ENCODE measurements at places on chromosomes 16 and 17.

DNA sequence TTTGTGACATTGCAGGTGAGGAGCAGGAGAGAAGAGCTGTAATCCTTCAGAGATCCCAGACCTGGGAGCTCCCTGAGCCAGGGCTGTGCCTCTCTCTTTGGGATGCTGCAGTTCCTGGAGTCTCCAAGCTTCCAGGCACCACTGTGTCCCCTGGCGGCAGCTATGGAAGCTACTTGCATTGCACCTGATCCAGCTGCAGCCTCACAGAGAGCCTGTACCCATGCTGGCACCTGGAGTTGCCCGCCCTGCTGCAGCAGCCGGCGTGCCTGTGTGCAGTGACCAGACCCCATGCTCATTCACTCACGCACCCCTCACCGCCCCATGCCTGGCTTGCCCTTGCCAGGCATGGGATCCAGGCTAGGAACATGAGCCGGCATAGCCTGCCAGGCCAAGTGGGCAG, 51.8 kb upstream of the MED9 start:
- no peak for DNase-seq

- no peak for DNase-seq
Observed at GRCh38 chr16:21598701-21599121, 666 bp upstream of the METTL9 start.

DNA sequence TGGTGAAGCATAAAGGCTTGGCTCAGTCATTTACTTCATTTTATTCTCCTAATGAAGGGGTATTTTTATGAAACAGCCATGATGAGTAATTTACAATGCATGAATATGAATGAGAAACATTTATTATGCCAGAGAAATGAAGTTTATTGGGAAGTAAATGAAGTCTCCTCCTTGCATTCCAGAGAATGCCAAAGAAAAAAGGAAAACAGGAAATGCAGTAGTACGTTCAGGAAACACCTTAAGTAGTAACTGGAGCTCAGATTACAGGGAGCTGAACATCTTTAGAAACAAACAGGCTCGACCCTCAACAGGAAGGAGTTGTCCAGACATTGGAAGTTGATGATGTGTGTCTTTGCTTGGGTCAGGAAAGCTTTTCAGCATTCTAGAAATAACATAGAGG, 4.6 kb downstream of the KRT34 start:
- no peak for DNase-seq

GRCh38 chr17:82031885-82032627, 578 bp downstream of the RAC3 start:
- no peak for DNase-seq

DNA sequence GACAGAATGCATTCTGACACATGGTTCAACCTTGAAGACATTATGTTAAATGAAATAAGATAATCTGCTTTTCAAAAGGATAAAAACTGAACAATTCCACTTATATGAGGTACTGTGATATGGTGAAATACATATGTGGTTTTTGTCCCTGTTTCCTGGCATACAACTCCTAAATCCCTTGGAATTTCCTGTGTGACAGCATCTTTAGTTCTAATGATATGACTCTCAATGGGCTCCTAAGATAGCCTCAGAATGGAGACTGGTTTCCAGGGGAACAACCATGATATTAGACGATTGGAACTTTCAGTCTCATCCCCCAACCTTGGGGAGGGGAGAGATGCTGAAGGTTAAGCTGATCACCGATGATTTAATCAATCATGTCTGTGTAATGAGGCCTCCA, 37.7 kb upstream of the PHLPP2 start:
- no peak for DNase-seq

GRCh38 chr17:40307001-40307730, 1.8 kb upstream of the RARA start:
- peak; percentile 13 for DNase-seq

DNA sequence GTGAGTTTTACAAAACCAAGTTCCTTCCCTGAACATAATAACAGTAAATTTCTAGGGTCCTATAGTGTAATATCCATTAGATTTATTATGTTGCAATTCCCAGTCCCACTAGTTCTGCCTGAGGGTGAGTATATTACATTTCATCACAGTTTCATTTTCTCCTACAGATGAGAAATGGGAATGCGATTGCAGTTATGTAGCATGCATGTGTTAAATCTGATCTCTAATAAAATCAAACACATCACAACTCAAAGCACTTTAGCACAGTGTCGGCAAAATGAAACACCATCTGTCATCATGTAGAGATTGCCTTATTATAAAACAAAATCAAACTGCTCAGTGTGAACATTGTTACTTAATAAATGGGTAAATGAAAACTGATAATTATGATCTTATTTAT, 180.5 kb upstream of the TOX3 start:
- DNase-seq = no peak

DNA sequence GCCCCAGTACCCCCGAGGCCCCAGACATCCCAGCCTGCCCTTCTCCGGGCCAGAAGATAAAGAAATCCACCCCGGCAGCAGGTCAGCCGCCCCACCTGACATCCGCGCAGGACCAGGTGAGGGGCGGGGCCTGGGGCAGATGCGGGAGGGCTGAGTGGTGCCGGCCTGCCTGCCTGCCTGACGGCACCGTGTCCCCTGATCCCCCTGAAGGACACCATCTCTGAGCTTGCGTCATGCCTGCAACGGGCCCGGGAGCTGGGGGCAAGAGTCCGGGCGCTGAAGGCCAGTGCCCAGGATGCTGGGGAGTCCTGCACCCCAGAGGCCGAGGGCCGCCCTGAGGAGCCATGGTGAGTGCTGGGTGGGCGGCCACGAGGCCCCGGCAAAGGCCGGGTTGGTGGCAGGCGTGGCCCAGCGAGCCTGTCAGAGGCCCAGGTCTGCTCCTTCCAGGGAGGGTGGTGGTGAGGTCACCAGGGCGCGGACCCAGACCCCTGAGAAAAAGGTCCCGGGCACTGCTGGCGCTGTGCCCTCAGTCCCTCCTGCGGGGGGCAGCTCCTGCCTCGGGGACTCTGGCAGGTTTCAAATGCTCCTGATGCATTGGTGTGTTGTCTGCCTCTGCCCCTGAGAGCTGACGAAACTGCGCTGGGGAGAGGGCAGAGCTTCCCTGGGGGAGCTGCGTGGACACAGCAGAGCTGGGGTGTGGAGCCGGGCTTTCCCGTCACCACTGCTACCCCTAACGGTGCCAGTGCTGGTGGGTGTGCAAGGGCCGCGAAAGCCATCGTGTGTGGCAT, 1.2 kb downstream of the CDT1 start:
- DNase-seq = no peak

DNA sequence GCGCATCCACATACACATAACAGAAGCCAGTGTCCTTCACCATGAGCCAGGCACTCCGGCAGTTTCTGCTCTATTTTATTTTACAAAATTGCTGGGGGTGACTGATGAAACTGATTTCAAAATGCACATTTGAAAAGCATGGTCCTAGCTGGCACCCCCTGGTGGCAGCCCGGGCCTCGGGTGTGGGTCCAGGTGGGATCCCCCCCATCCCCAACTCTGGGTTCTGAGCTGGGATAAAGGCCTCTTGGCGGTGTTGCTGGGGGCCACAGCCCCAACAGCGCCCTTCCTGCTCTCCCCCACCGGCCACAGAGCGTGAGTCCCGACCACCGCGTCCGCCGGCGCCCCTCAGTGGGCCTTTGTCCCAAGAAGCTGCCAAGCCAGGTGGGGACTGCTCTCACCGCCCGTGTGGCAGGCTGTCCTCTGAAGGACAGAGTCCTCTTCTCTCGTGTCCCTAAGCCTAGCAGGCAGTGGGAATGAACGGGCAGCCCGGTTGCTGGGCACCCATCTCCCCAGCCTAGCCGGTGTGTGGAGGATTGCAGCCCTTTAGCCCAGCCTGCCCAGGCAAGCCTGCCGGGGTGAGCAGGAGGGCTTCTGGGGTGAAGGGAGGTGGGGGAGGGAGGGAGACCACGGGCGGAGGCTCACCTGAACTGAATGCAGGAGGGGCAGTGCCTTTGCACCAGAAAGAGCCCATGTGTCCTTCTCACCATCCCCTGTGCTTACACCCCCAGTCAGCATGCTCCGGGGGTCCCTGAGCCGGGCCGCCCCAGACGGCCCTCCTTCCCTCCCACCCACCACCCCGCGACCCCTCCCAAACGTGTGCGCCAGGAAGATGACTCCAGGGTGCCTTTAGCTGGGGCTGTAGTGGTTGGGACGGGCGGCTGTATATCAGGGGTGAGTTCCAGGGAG, 898 bp downstream of the SNAI3 start:
- DNase-seq = no peak

DNA sequence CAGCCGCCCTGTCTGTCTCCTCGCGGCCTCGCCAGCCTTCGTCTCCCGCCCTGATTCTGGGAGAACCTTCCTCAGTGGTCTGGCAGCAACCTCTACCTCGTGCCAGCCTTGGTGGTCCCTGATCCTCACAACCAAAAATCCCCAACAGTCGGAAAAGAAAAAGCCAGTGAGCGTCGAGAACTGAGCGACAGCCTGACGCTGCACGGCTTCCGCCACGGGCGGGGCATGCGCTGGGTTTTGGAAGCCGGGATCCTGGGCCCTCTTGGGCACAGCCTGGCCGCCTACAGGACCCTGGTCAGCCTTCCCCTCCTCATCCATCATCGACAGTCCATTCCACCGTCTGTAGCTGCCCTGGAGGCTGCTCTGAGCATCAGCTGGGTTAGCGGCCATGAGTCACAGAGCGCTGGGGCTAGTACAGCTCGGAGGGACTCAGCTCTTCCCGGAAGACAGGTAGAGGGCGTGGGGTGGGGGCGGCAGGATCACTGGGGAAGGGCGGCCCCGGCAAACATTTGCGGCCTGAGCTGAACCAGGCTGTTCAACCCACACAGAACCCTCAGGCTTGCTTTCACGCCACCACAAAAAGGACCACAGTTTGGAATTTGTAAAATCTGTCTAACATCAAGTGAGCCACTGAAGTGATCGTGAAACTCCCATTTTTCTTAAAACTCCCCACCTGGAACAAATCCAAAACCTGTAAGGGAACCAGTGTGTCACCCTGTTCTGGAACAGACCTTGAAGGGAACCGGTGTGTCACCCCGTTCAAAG, 55.4 kb upstream of the DOC2B start:
- DNase-seq = no peak

DNA sequence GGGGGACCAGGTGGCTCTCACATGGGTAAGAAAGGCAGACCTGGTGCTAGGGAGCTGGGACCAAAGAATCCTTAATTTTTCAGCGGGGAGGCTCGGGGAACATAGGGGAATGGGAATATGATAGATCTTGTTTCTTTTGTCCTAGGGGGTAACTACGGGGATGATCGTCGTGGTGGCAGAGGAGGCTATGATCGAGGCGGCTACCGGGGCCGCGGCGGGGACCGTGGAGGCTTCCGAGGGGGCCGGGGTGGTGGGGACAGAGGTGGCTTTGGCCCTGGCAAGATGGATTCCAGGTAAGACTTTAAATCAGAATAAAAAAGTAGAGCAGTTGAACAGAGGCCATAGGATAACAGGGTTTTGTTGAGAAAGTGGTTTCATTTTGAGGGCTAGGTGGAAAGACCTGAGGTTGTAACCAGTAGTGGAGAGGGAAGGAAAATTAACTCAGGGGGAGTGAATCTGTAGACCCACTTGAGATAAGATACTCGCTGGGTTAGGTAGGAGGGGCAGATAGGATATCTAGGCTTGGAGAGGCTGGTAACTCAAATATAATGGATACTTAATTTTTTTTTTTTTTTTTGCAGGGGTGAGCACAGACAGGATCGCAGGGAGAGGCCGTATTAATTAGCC, 11.0 kb downstream of the FUS start:
- DNase-seq = no peak

DNA sequence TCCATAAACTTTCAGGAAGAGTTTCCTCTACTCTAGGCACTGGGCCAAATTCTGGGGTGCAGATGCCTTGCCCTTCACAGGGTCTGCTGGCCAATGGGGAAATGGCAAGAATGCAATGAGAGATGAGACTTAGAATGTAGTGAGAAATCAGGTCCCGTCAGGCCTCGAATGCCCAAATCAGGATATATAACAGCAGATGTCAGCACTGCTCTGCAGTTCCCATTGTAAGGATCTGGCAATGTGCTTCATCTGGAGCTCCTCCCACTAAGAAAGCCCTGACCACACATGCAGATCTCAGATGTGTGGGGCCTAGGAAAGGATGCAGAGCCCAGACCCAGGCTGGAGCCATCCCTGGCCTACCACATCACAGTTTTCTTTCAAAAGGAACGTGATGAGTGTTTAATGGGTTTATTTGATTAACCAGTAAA, 13.9 kb upstream of the LPCAT2 start:
- peak; percentile 53 for DNase-seq

DNA sequence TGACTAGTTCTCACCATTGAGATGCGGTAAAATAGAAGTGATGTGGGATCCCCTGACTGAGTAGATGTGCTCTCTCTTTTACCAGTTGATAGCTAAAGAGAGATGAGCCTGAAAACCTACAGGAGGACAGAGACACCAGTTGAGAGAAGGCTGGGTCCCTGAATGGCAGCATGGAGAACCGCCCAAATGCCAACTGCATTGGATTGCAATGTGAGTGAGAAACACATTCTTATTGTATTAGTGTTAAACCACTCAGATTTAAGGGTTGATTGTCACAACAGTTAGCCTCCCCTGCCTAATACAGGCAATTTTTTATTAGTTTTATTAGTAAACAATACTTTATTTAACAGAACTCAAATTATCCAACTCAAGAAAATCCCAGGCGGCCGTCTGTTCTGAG, 61.2 kb downstream of the SPACA3 start:
- no peak for DNase-seq

GRCh38 chr17:10843811-10844210, 5.9 kb upstream of the PIRT start:
- no peak for DNase-seq

DNA sequence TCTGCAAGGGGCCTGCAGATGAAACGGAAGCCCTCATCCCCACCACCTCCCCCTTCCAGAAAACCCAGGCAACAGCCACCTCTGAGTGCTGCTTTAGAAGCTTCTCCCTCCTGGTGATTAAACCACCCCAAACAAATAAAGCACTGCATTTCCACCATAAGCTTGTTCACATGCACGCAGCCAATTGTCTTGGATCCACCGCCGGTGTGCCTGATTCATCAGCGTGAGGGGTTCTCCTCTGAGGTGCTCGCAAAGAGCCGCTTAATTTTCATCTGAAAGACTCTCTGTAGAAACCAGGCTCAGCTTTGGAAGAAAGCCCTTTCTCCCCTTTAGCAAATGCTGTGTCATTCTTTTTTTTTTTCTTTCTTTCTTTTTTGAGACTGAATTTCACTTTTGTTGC, 155.2 kb upstream of the EEF2KMT start:
- no peak for DNase-seq

DNA sequence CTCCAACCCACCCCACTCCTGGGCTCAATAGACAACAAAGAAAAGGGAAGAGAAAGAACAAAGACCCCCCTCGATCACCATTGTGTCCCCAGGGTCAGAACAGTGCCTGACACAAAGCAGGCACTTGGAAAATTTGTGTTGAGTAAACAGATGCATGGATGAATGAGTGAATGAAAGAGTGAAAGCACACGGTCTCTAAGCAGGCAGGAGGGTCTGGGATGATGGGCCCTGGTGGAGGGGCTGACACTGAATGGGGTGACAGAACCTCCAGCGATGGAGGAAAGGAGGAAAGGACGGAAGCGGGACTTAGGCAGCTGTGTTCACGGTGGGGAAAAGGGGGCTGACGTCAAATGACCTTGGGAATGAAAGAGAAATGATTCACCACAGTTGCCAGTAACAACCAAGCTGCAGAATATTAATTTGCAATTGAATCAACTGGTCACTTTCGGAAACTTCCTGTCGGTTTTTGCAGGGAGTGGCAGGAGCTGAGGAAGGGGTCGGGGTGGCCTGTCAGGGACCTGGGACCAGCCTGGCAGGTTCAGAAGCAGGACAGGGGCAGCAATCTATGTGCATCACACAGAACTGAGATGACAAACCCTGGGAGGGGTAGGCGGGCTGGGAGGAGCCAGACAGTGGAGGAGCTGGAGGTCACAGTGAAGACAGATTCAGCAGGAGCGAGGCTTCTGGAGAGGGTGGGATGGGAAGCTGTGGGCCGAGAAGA, 6.7 kb upstream of the GAST start:
- DNase-seq = no peak
